Heart left ventricle (tissue), 16 donors: ENCODE measurements at places on chromosomes 12 and 14. TPM values are rescaled to one million over a fixed set of nuclear protein-coding genes. Genes with fewer than 3 reads are reported as not detected.
A peak's percentile ranks its signal among the peaks of the same experiment; 100 is the strongest.

- H3K27ac ChIP-seq, result no peak overlapping the region
- no peaks in the 10 kb centered on the region for H3K4me1 ChIP-seq
- no peak for DNase-seq
- H3K4me3 ChIP-seq, result no peak overlapping the region
- no peaks in the 10 kb centered on the region for H3K27me3 ChIP-seq
- no peaks in the 10 kb centered on the region for H3K36me3 ChIP-seq
Measured at GRCh38 chr14:34302654-34303053, 159.4 kb downstream of the SPTSSA start.

GRCh38 chr12:30422844-30423243 lies 272.8 kb downstream of the IPO8 start:
- no peak overlapping the region for H3K4me3 ChIP-seq
- H3K4me1 ChIP-seq, result peaks cover 5% of the 10 kb centered on the region
- H3K27ac ChIP-seq, result no peak overlapping the region
- H3K36me3 ChIP-seq, result no peaks in the 10 kb centered on the region
- DNase-seq, result no peak

- no peak overlapping the region for H3K27ac ChIP-seq
- no peak overlapping the region for H3K4me3 ChIP-seq
- no peaks in the 10 kb centered on the region for H3K4me1 ChIP-seq
- DNase-seq, result no peak
- no peaks in the 10 kb centered on the region for H3K27me3 ChIP-seq
Measured at GRCh38 chr12:130026608-130027176, 122.9 kb upstream of the TMEM132D start.

DNA sequence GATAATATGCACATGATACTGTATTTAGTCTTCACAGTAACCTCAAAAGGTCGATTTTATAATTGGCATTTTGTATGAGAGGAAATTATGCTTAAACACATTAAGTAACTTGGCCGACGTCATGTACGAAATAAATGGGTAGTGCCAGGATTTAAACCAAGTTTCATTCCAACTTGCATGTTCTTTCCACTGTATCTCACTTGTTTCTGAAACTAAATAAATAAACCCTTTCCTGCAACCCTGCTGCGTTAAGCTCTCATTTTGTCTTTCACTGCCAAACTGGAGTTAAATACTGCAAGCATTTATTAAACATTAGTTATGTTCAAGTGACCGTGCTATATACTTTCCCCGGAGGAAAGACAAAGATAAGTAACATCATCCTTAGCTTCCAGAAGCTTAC lies 293.9 kb upstream of the PRKD1 start:
- no peaks in the 10 kb centered on the region for H3K27me3 ChIP-seq
- DNase-seq, result no peak
- no peak overlapping the region for H3K27ac ChIP-seq
- no peak overlapping the region for H3K4me3 ChIP-seq
- peaks cover 12% of the 10 kb centered on the region for H3K4me1 ChIP-seq

DNA sequence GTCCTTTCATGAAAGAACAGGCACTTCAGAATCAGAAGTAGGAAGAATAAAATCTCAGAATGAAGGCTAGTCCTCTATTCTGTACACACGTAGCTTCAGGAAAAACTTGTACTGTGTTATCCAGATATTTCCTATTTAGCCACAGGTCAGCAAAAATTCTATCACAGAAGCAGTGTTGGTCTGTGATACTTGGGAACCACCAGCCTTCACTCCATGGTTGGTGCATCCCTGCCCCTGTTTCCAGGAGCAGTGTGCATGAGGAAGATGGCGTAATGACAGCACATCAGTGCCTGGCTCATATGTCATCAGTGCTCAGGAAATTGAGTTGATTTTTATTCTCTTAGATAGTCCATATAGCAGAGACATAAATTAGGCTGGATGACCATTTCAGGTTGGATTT lies 87.7 kb downstream of the SAMD4A start:
- H3K27me3 ChIP-seq, result no peaks in the 10 kb centered on the region
- H3K4me3 ChIP-seq, result no peak overlapping the region
- no peak for DNase-seq
- no peaks in the 10 kb centered on the region for H3K36me3 ChIP-seq

- peaks cover 100% of the 10 kb centered on the region for H3K36me3 ChIP-seq
- H3K27ac ChIP-seq, result no peak overlapping the region
- H3K4me1 ChIP-seq, result no peaks in the 10 kb centered on the region
Measured at GRCh38 chr12:109489955-109490565, 12.6 kb downstream of the UBE3B start.

DNA sequence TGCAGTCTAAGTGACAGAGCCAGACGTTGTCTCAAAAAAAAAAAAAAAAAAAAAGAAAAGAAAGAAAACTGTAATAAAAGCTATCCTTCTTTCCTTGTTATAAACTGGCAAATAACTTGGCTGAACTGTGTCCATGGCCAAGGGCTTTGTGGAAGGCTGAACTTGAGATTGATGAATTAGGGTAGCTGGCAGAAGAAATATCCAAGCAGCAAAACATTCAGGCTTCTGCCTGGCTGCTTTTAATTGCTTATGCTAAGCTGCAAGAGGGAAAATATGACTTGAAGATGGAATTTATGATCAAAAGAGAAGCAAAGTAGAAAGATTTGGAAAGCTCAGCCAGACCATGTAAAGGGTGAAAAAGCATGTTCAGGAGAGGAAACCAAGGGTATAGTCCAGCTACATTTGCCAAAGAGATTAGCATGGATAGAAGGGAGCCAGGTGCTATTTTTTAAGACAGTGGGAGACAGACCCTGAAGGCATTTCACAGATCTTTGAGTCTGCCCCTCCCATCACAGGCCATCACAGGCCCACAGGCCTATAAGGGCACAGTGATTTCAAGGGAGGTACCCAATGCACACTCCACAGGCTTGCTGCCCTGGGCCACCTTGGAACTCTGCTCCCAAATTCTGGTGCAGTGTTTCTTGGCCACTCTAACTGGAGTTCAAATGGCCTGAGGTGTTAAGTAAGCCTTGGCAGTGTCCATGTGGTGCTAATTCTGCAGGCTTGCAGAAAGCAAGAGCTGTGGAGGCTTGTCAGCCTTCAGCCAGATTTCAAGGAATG lies 226.0 kb downstream of the AEBP2 start:
- no peak for DNase-seq
- H3K4me3 ChIP-seq, result no peak overlapping the region
- no peak overlapping the region for H3K27ac ChIP-seq
- H3K4me1 ChIP-seq, result no peaks in the 10 kb centered on the region

- no peak overlapping the region for H3K4me3 ChIP-seq
- no peaks in the 10 kb centered on the region for H3K4me1 ChIP-seq
- H3K27ac ChIP-seq, result no peak overlapping the region
- no peaks in the 10 kb centered on the region for H3K27me3 ChIP-seq
- DNase-seq, result no peak
Measured at GRCh38 chr14:87934185-87934584, 58.8 kb downstream of the GALC start.

DNA sequence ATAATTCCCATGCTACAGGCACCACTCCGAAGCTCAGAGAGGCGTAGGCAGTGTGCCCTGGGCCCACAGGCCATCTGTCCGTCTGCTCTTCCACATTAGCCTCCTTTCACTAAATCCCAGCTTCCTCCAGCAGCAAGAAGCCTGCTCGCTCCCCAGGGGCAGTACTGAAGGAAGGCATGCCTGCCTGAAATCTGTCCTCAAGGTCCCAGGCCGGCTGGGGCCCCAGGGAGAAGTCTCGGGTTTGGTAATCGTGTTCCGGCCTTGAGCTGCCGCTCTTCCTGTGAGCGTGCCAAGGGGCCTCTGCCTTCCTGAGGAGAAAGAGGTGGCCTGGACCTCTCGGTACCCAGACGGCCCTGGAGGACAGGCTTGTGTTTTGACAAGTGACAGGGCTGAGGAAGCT lies 15.2 kb upstream of the DLK1 start:
- no peak overlapping the region for H3K4me3 ChIP-seq
- DNase-seq, result no peak
- H3K4me1 ChIP-seq, result peaks cover 19% of the 10 kb centered on the region
- peaks cover 20% of the 10 kb centered on the region for H3K27me3 ChIP-seq
- no peaks in the 10 kb centered on the region for H3K36me3 ChIP-seq

- H3K27ac ChIP-seq, result no peak overlapping the region
- H3K4me3 ChIP-seq, result no peak overlapping the region
- no peaks in the 10 kb centered on the region for H3K36me3 ChIP-seq
- no peaks in the 10 kb centered on the region for H3K27me3 ChIP-seq
- peaks cover 5% of the 10 kb centered on the region for H3K4me1 ChIP-seq
Measured at GRCh38 chr12:27190761-27191160, 53.3 kb upstream of the STK38L start.

GRCh38 chr12:11836282-11837151 lies 187.0 kb downstream of the ETV6 start:
- H3K4me3 ChIP-seq, result no peak overlapping the region
- no peak overlapping the region for H3K27ac ChIP-seq
- no peaks in the 10 kb centered on the region for H3K27me3 ChIP-seq
- no peaks in the 10 kb centered on the region for H3K36me3 ChIP-seq
- H3K4me1 ChIP-seq, result peaks cover 80% of the 10 kb centered on the region

DNA sequence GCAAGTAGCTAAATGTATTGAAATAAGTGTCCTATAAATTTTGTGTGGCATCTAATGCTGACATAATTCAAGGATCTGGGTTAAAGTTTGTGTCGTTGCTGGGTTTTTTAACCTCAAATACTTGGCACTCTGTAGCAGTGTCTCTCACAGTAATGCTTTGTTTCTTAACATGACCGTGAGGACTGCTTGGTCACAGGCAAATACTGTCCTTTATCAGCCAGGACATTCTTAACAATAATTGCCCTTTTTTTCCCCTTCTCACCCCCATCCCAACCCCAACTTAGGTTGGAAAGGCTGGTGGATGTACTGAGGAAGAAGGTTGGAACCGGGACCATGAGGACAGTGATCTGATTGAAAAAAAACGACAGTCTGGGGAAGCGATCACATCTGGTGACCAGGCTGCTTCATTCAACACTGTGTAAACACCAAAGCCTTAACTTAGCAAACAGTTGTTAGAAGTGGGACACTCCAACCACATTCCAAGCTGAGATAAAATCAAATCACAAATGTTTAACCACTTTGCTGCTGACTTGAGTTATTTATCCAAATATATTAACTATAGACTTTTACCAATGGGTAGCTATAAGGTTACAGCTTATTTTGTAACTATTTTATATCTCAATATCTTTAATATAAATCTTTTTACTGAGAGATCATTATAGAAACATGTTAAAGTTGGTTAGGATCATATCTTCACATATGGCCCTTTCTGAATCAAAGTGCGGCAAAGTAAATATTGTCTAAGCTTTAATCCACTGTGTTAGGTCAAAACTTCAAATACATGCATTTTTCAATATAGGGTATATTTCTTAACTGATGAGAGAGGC lies 48.2 kb downstream of the FOXA1 start:
- no peaks in the 10 kb centered on the region for H3K27me3 ChIP-seq
- H3K27ac ChIP-seq, result no peak overlapping the region
- no peaks in the 10 kb centered on the region for H3K36me3 ChIP-seq
- H3K4me1 ChIP-seq, result no peaks in the 10 kb centered on the region

DNA sequence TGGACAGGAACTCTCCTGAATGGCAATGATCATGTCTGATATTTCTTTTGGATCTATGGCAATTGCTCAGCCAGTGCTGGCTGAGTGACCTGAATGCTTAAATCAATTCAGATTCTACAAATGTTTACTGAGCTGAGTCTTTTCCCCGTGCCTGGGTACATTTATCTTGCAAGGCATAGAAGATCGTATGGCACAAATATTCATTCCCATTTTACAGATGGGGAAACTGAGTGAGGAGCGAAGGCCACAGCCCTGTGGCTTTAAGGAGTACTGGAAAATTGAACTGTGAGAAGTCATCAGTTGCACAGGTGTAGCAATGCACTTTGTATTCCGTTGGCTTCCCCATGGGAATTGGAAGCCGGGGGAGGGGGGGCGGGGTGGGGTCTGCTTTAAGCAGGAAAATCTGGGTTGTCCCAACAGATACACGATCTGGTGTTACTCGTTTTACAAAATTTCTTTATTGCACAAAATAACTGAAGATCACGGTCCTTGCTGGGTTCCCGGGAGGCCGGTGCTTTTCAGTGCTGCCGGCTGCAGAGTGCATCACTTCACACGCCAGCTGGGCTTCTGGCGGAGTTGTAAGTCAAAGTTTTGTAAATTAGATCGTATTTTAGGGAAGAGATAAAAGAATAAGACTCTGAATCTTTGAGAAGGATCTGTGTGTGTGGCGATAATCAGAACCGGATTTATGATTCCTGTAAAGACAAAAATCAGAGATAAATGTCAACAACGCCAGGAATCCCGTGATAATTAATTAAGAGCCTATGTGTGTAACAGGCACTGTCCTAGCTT lies 75.0 kb upstream of the MAP1LC3B2 start:
- H3K27me3 ChIP-seq, result peaks cover 5% of the 10 kb centered on the region
- no peaks in the 10 kb centered on the region for H3K36me3 ChIP-seq
- no peak overlapping the region for H3K4me3 ChIP-seq
- no peak for DNase-seq

- H3K36me3 ChIP-seq, result no peaks in the 10 kb centered on the region
- no peak overlapping the region for H3K4me3 ChIP-seq
- H3K27ac ChIP-seq, result no peak overlapping the region
Measured at GRCh38 chr12:42039577-42039976, 105.1 kb downstream of the GXYLT1 start.

DNA sequence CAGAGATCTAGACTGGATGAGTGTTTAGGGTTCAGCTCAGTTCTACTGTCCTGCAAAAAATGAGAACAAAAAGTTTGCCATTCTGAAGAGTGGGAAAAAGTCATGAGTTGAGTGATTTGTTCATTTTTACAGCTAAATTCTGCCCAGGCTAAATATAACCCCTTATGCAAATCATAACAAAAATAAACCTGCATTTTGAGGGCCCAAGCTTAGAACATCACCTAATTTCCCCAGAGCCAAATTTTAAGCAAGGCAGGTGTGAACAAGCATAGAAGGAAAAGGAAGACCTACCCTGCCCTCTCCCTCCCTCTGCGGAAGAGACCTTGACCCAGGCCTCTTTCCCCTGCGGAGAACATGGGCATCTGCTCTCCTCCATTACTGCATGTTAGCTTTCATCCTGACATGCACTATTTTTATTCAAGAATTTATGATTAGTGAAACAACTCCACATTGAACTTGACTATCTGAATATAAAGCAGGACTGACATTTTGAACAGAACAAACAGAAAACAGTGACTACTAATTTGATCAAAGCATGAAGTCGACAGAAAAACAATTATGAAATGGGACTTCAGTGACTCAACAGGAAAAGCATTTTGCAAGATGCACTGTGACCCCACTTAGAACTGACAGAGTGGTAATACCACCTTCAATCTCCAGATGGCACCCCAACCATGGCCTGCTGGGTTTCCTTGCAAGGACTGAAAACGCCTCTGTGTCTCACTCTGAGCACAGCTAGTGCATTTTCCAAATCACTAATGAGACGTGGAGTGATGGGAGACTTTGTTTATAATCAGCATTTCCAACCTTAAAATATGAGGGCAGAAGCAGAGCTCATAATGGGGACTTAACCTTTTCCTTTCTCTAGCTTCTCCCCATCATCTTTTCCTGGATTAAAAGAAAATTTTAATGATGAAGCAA lies 30.9 kb upstream of the SELPLG start:
- H3K4me1 ChIP-seq, result peaks cover 52% of the 10 kb centered on the region
- no peaks in the 10 kb centered on the region for H3K27me3 ChIP-seq
- H3K27ac ChIP-seq, result peak overlapping the region; percentile 75
- DNase-seq, result peak; percentile 76
- H3K4me3 ChIP-seq, result peak overlapping the region; percentile 12

GRCh38 chr14:85536833-85537190 lies 6.9 kb downstream of the FLRT2 start:
- DNase-seq, result no peak
- H3K4me1 ChIP-seq, result peaks cover 14% of the 10 kb centered on the region
- no peaks in the 10 kb centered on the region for H3K36me3 ChIP-seq

LRFN5 gene
- total RNA-seq, result 0.28 TPM

SPIC gene
- 2.5 TPM for total RNA-seq
